ENCODE measurements at places on chromosomes 7 and 10.

GRCh38 chr10:78863140-78863905 is 205.4 kb upstream of the ZMIZ1 start:
- no peak for DNase-seq

- DNase-seq = no peak
Observed at GRCh38 chr10:1373287-1373686, 317.1 kb downstream of the WDR37 start.

DNA sequence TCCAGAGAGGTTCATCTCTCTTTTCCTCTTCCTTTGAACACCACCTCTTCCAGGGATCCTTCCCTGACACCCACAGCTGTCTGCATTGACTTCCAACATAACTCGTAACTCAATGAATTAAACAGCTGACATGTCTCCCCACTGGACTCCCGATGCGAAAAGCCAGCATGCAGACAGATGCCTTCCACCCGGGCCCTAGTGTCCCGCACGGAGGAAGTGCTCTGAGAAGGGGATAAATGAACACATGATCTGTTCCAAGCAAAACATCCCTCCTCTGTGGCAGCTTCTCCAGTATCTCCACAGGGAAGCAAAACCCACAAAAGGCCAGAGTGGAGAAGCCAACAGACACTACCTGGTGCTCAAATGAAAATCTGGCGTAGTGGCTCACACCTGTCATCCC is 28.3 kb downstream of the OGDHL start:
- no peak for DNase-seq

DNA sequence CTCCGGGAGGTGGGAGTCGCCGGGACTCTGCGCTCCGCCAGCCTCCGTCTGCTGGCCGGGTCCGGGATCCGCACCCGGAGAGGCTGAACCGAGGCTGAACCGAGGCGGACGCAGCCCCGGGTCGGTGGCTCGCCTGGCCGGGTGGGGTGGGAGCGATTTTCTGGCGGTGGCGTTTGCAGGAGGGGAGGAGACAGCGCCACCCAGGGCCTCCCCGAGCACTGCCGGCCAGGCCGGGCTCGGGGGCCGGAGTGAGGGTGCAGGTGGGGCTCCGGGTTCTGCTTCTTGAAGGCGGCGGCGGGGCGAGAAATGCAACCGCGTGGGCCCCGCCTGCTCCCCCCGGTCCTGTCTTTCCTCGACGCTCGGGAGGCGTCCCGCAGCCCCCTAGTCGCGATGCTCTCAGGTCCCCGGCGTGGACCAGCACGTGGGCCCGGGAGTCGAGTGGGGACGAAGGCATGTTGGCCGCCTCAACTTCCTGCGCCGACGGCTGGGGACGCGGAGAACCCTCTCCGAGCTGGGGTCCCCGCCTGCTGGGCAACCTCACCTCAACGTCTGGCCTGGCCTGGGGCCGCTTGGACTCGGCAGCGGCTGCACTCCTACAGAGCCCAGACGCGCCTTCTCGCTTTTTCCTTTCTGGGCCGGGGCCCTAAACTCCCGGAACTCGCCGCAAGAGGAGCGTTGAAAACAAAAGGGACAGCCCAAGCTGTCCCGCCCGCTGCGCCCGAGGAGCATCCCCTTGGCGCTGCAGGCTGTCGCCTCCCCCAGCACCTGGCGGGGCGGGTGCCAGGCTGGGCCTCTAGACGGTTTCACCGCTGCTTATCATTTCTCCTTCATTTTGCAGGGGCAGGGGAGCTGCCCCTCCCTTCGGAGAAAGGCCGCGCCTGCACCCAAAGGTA is 25.2 kb upstream of the VAX1 start:
- DNase-seq = no peak

GRCh38 chr7:50962281-50962883 is 179.7 kb upstream of the GRB10 start:
- DNase-seq = no peak

- DNase-seq = peak; percentile 80
Observed at GRCh38 chr10:103712898-103713498, 142.4 kb downstream of the SH3PXD2A start.

GRCh38 chr7:83864551-83864950 is 215.6 kb upstream of the SEMA3E start:
- no peak for DNase-seq

GRCh38 chr10:132113206-132113605 is 47.5 kb downstream of the JAKMIP3 start:
- no peak for DNase-seq

DNA sequence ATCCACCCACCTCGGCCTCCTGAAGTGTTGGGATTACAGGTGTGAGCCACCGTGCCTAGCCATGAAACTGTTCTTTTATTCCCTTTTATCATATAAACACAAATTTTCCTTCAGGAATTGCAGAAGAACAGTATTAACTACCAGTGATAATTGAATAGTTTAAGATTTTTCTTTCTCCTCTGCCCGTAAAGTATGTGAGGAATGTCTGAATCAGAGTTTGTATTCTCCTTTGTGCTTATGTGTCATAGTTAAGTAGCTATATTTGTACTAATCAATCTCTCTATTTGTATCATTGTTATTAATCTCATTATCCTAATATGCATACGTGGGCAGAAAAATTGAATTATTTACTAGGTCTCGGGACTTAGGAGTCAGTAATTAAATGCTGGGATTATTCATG is 83.6 kb downstream of the ZNF277 start:
- no peak for DNase-seq

- DNase-seq = no peak
Observed at GRCh38 chr10:122112625-122113160, 123.7 kb downstream of the TACC2 start.

DNA sequence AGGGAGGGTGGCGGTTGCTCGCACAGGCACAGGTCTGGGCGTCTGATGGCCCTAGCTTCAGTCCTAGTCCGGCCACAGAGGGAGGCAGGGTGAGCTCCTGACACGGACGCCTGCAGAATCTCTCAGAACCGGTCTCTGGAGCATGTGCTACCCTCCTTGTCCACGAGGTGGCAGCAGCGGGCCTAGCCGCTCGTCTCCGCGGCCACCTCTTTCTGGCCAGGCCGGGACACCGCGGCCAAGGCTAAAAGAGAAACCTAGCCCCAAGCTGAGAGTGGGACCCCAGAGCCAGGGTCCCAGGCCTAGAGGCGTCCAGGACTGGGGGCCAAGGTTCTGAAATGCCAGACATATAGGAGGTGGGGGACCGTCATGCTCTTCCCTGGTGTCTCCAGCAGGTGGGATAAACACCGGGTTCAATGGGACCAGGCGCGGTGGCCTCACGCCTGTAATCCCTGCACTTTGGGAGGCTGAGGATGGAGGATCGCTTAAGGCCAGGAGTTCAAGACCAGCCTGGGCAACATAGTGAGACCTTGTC is 3.2 kb upstream of the LAT2 start:
- peak; percentile 67 for DNase-seq

DNA sequence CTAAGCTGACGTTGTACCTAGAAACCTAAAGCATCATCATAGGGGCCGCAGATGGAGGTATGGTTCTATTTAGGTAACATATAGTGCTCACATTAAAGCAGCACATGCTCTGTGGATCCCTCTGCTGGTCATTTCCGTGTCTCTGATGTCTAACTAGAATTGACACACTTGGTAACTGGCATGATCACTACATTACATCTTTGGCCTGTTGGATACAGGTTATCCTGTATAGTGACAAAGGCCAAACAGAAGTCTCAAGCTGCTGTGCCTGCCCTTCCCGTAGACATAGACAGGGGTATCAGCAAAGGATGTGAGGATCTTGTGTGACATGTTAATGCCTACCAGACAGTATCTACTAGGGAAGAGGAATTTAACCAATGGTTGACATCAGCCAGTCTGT is 51.2 kb downstream of the KIF5B start:
- peak; percentile 30 for DNase-seq

GRCh38 chr7:105006367-105007136 is 7.5 kb upstream of the KMT2E start:
- DNase-seq = no peak

GRCh38 chr10:74900297-74900696 is 73.9 kb downstream of the KAT6B start:
- peak; percentile 91 for DNase-seq

DNA sequence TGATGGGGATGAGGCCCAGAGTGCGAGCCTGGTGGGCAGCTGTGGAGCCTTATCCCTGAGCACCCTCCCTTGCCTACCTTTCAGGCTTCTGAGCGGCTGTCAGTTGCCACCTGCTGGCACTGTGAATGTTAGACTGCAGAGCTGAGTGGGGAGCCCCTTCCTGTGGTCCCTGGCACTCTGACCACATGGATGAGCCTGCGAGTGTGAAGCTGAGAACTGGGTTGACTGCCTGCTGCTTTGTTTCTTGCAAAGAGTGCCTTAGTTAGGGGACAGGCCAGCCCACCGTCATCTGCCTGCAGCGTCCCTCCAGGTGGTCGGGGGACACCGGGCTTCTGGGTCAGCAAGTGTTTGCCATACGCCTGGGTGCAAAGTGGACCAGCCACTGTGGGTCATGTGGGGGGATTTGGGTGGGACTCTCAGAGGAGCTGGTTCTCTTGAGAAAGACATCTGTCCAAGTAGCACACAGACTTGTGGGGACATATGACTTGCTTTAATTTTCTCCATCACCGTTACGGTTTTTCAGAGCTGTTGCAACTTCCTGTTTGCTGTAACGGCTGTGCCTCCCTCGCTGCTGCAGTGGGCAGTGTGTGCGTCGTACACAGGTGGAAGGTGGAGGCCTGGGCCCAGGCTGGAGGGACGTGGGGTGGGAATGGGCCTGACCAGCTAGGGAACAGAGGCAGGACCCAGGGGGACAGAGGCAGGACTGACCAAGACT is 13.7 kb downstream of the INPP5A start:
- peak; percentile 77 for DNase-seq

DNA sequence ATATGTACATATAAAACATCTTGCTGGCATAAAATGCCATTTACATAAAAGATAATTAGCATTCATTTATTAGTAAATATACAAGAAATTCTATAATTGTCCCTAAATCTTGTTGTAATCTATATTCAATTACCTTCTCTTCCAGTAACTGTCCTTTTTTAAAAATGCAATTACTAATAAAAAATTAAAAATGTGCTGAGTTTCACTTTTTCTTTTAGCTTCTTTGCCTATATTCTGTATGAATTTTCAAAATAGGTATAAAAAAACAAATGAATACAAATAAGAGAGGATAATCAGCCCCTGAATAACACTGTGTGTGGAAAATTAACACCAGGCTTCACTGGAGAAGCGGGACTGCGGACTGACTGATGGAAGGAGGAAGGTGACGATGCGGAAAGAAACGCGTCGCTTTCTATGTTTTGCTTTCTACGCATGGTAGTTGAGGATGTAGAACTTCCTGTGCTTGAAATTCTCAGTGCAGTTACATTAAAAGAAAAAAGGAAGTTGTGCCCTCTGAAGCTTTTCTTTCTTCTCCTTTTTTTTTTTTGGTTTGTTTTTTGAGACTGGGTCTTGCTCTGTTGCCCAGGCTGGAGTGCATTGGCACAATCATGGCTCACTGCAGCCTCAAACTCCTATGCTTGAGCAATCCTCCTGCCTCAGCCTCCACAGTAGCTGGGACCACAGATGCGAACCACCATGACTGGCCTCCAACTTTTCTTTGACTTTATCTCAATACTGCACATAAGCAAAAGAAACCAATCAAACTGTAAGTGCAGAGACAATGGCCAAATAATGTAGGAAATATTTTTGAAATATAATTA is 7.4 kb upstream of the ZMYND11 start:
- DNase-seq = no peak

- no peak for DNase-seq
Observed at GRCh38 chr7:66847879-66848790, 72.9 kb upstream of the TMEM248 start.

- DNase-seq = no peak
Observed at GRCh38 chr10:26837139-26837538, 23.6 kb downstream of the ABI1 start.

DNA sequence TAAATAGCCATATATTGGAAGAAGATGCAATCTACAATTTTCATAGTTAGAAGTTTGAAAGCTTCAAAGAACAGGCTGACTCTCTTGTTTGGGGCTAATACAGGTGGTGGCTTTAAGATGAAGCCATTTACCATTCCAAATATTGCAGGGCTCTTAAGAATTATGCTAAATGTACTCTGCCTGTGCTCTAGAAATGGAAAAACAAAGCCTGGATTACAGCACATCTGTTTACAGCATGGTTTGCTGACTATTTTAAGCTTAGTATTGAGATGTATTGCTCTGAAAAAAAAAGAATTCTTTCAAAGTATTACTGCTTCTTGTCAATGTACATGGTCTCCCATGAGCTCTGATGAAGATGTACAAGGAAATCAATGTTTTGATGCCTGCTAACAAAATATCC is 34.2 kb downstream of the AGMO start:
- DNase-seq = no peak

DNA sequence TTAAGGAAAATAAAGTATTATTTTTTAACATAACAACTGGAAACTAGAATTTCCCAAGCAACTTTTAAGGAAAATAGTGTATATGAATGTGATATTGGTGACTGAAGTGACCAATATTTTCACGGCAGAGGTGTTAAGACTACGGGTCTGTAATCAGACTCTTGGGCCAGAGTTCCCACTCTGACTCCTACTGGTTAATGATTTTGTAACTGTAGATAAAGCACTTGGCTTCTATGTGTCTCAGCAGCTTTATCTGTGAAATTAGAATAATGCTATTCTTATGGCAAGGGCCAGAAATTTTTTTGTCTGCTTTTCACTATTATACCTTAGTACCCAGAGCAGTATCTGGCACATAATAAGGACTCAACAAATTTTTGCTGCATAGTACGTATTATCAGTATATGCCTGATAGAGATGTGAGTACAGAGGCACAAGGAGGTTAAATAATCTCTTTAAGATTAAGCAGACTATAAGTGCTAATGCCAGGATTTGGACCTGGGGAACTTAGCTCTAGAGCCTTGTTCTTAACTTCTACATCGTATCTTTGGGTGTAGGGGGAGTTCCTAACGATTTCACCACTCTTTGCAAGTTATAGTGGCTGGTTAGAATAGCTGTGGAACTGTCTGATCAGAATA is 186.1 kb upstream of the SLC26A5 start:
- DNase-seq = no peak
